ENCODE measurements at places on chromosomes 11 and 22. TPM values are rescaled to one million over a fixed set of nuclear protein-coding genes. Genes with fewer than 3 reads are reported as not detected.

CECR2 gene
- 2.1 TPM for total RNA-seq

ASPHD2 gene
- 2.6 TPM for total RNA-seq

MFNG gene
- 35.4 TPM for total RNA-seq

MMP13 gene
- not detected for total RNA-seq

POU2AF2 gene
- total RNA-seq, result not detected

GLYATL1 gene
- total RNA-seq, result not detected

MS4A15 gene
- total RNA-seq, result not detected

OMP gene
- total RNA-seq, result not detected

All from aorta (tissue), 5 donors.